ENCODE measurements at places on chromosomes 7 and 10.
A peak's percentile ranks its signal among the peaks of the same experiment; 100 is the strongest.

DNA sequence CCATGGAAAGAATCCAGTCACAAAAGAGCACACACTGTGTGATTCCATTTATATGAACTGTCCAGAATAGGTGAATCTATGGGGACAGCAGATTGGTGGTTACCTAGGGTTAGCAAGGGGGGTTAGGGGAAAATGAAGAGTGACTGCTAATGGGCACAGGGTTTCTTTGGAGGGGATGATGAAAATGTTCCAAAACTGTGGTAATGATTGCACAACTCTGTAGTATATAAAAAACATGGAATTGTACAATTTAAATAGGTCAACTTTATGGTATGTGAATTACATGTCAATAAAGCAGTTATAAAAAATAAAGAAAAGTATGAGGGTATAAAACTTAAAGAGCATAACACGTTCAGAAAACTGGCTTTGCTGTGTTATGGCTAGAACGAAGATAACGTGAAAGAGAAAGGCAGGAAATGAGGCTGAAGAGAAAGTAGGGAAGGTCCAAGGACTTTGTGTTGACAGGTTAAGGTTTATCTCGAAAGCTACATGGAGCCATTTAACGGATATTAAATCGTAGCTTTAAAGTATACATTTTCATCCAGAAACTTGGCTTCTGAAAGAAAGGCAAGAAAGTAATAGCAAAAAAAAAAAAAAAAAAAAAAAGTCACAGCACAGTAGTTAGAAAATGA, 26.4 kb upstream of the MSS51 start:
- no peak for DNase-seq

GRCh38 chr10:20598590-20598989, 298.5 kb downstream of the NEBL start:
- DNase-seq = peak; percentile 12

DNA sequence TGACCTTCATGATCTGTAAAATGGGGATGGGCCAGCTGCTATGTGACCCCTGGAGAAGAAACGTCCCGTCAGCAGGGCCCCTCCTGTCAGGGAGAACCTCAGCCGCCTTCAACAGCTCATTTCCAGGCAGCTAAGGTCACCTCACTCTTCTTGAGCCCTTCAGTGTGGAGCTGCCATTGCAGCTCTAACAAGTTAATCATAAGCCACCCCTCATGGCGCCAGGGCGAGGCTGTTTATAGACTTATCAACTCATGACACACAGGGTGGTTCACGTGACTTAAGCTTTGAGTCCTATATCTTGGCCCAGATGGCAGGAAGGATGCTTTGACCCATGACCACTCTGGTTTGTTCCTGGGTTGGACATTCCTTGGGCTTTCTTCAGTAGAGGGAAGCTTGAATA, 315.1 kb downstream of the TNS3 start:
- no peak for DNase-seq

- DNase-seq = no peak
These were observed 140.0 kb upstream of the TCERG1L start for GRCh38 chr10:131451407-131452015.

Measured in hematopoietic multipotent progenitor cell (in vitro differentiated cells).